Gastrocnemius medialis (tissue), 4 donors: ENCODE measurements at places on chromosomes 3 and 15.
A peak's percentile ranks its signal among the peaks of the same experiment; 100 is the strongest.

DNA sequence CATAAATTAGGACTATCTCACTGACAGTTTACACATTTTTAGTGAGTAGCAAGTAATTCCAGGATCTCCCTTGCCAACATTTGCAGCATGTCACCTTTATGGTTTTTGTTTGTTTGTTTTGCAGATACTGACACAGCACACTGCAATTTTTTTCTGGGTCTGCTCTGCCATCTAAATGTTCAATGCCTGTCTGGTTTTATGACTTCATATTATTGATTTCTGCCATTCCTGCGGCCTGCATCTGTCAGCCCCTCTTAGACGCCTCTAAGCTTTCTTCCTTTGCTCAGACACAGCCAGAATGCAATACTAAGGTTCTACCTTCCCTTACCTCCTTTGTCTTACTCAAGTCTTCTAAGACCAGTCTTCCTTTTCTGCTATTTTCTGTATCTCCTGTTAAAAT, 321.2 kb upstream of the AZI2 start:
- H3K4me1 ChIP-seq, result peaks cover 22% of the 10 kb centered on the region
- no peaks in the 10 kb centered on the region for H3K27me3 ChIP-seq
- no peak overlapping the region for H3K27ac ChIP-seq
- H3K4me3 ChIP-seq, result no peak overlapping the region

- no peak for DNase-seq
- H3K36me3 ChIP-seq, result no peaks in the 10 kb centered on the region
- no peak overlapping the region for H3K4me3 ChIP-seq
- H3K4me1 ChIP-seq, result no peaks in the 10 kb centered on the region
- no peaks in the 10 kb centered on the region for H3K27me3 ChIP-seq
- H3K27ac ChIP-seq, result no peak overlapping the region
Measured at GRCh38 chr3:79368403-79368802, 399.4 kb downstream of the ROBO1 start.

DNA sequence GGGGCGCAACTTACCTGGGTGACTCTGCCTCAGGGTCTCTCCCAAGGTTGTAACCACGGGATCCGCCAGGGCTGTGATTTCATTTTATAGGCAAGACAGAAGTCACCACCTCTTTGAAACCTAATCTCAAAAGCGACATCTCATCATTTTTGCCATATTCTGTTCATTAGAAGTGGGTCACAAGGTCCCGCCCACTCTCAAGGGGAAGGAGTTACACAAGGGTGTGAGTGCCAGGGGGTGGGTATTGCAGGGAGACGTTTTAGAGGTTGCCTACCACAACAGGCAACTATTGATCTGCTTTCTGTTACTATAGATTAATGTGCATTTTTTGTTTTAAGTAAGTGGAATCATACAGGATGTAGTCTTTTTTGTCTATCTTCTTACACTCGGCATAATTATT, 56.6 kb upstream of the ADPGK start:
- H3K4me1 ChIP-seq, result peaks cover 51% of the 10 kb centered on the region
- no peak overlapping the region for H3K27ac ChIP-seq
- H3K27me3 ChIP-seq, result no peaks in the 10 kb centered on the region
- no peak for DNase-seq
- H3K36me3 ChIP-seq, result no peaks in the 10 kb centered on the region

DNA sequence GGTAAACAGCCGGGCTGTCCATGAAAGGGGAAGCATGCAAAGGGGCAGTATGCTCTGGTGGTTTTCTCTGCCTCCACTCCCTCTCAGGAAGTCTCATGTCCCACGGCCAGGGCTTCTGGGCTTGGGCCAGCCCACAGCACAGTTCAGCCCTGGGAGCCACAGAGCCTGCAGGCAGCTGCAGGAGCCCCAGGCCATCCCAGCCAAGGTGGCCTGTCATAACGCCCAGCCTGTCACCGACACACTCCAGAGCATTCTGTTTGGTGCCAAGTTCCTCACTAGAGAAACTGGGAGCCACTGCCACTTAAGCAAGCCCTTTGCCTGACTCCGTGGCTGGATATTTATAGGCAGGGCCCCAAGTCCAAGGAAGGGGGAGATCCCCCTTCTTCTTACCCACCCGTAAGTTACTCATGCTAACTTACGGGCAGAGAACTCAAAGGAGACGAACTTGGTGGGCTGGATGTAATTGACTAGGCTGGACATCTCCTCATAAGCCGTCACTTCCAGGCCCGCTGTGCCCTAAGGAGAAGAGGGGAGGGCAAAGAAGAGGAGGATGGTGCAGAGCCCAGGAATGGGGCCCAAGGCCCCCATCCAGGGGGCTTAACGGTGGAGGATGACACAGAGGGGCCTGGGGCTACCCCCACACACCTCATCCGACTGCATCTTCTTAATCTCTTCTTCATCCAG, 11.7 kb downstream of the PLCB2 start:
- no peak overlapping the region for H3K27ac ChIP-seq
- no peak overlapping the region for H3K4me3 ChIP-seq
- no peak for DNase-seq
- no peaks in the 10 kb centered on the region for H3K36me3 ChIP-seq
- H3K27me3 ChIP-seq, result no peaks in the 10 kb centered on the region

DNA sequence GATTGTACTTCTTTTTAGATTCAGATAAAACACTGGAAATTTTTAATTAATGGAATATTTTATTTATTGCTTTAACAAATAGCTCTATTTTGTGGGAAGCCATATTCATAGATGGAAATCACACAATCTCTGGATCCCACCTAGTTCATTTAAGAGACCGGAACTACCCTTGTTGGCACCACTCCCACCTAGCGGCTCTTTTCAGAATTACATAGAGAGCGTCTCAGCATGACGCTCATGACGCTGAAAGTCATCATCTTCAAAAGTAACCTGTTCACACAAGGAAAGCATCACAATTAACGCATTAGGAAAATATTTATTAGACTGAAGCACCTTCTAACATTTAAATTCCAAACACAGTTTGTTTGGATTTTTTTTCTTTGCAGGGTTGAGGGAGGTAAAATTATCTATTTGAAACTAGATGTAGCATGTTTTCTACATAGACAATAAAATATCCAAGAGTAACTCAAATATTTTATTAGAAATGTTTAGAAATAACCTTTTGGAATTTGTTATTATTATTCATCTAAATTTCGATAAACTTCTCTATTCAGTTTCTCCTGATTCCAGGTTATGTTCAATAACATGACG, 214.9 kb upstream of the ARRDC4 start:
- no peaks in the 10 kb centered on the region for H3K4me1 ChIP-seq
- no peaks in the 10 kb centered on the region for H3K27me3 ChIP-seq
- no peak overlapping the region for H3K4me3 ChIP-seq
- H3K36me3 ChIP-seq, result no peaks in the 10 kb centered on the region
- no peak for DNase-seq
- H3K27ac ChIP-seq, result no peak overlapping the region

DNA sequence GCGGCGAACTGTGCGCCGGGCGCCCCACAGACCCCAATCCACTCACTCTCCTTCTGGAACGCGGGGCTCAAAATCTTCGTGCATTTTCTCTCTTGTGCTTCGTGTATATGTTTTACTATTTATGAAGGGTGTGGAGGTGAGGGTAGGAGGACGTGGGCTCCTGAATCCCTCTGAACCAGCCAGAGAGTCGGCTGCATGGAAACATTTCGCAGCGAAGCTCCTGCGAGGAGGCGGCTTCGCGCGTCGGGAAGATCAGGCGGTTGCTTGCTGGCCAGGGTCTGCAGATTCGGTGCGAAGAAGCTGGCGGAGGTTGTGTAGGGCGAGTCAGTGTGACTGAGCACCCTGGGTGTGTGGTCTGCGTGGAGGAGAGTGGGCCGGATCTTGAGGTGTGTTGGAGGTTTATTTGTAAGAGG, 1.1 kb downstream of the CNTN4 start:
- no peaks in the 10 kb centered on the region for H3K4me1 ChIP-seq
- peak overlapping the region; percentile 47 for H3K4me3 ChIP-seq
- no peak for DNase-seq
- no peaks in the 10 kb centered on the region for H3K36me3 ChIP-seq

- no peak overlapping the region for H3K27ac ChIP-seq
- H3K4me1 ChIP-seq, result no peaks in the 10 kb centered on the region
- H3K27me3 ChIP-seq, result peaks cover 9% of the 10 kb centered on the region
Measured at GRCh38 chr3:10746001-10746400, 70.0 kb upstream of the SLC6A11 start.

DNA sequence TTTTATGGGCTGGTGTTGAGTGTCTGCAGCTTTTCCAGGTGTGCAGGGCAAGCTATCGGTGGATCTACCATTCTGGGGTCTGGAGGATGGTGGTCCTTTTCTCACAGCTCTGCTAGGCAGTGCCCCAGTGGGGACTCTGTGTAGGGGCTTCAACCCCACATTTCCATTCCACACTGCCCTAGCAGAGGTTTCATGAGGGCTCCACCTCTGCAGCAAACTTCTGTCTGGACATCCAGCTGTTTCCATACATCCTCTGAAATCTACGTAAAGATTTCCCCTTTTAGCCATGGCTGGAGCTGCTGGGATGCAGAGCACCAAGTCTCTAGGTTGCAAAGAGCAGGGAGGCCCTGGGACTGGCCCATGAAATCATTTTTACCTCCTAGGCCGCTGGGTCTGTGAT, 11.6 kb downstream of the RFX7 start:
- peaks cover 19% of the 10 kb centered on the region for H3K4me1 ChIP-seq
- no peaks in the 10 kb centered on the region for H3K27me3 ChIP-seq
- no peak overlapping the region for H3K4me3 ChIP-seq

GRCh38 chr3:101171681-101172191, 148.6 kb downstream of the IMPG2 start:
- no peaks in the 10 kb centered on the region for H3K27me3 ChIP-seq
- no peaks in the 10 kb centered on the region for H3K36me3 ChIP-seq
- H3K27ac ChIP-seq, result no peak overlapping the region
- H3K4me1 ChIP-seq, result no peaks in the 10 kb centered on the region

GRCh38 chr3:177212278-177212610, 15.0 kb upstream of the TBL1XR1 start:
- H3K27me3 ChIP-seq, result no peaks in the 10 kb centered on the region
- H3K27ac ChIP-seq, result no peak overlapping the region
- DNase-seq, result no peak
- no peaks in the 10 kb centered on the region for H3K36me3 ChIP-seq
- H3K4me1 ChIP-seq, result no peaks in the 10 kb centered on the region

DNA sequence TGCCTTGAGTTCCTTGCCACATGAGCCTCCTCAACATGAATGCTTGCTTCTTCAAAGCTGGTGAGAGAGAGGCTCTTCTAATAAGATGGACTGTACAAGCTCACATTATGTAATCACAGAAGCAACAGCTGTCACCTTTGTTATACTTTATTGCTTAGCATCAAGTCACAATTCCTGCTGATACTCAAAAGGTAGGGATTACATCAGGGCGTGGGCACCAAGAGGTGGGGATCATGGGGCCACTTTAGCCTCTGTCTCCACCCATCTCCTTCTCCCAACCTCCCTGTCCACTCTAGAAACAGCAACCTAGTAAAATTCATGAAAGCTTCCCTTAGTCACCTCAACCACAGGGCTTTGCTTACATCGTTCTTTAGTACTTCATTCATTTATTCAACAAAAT, 95.9 kb downstream of the FAM43A start:
- DNase-seq, result no peak
- no peak overlapping the region for H3K27ac ChIP-seq
- H3K4me3 ChIP-seq, result no peak overlapping the region
- H3K27me3 ChIP-seq, result no peaks in the 10 kb centered on the region
- no peaks in the 10 kb centered on the region for H3K36me3 ChIP-seq

DNA sequence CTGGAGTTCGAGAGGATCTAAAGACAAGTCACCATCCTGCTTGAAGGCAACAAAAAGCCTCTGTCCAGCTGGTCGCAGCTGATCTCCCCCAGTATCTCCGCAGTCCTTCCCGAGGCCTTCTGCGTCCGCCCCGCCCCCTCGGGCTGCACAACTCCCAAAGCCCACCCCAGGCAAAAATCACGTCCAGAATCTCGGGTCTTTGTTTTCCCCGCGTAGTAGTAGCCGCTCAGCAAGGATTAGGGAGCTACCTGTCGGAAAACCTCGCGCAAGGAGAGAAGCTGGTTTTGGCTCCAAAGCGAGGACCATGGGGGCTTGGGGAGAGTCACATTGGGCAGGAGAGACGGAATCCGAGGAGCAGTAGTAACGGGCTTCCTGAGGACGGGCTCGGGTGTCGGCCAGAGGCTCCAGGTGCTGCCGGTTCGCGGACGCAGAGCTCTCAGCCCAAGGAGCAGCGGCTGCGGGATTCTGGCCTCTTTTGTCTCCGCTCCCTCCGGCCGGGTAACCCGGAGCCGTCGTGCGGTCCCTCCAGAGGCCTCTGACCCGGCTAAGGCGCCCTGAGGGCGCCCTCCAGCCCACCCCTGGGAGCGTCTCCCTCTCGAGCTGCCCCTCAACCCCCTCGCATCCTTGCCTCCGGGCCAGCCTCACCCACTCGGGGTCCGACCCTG, 401 bp downstream of the ZSCAN29 start:
- H3K4me3 ChIP-seq, result peak overlapping the region; percentile 97
- H3K27ac ChIP-seq, result peak overlapping the region; percentile 83
- peaks cover 26% of the 10 kb centered on the region for H3K4me1 ChIP-seq
- peaks cover 35% of the 10 kb centered on the region for H3K36me3 ChIP-seq
- peak; percentile 2 for DNase-seq

GRCh38 chr3:44555723-44556122, 730 bp downstream of the ZKSCAN7 start:
- H3K27me3 ChIP-seq, result peaks cover 3% of the 10 kb centered on the region
- peaks cover 8% of the 10 kb centered on the region for H3K4me1 ChIP-seq
- no peak for DNase-seq
- no peak overlapping the region for H3K27ac ChIP-seq
- H3K4me3 ChIP-seq, result peak overlapping the region; percentile 65

GRCh38 chr3:81442758-81443456, 318.5 kb downstream of the GBE1 start:
- H3K36me3 ChIP-seq, result no peaks in the 10 kb centered on the region
- H3K4me3 ChIP-seq, result no peak overlapping the region
- no peaks in the 10 kb centered on the region for H3K4me1 ChIP-seq
- H3K27me3 ChIP-seq, result no peaks in the 10 kb centered on the region

DNA sequence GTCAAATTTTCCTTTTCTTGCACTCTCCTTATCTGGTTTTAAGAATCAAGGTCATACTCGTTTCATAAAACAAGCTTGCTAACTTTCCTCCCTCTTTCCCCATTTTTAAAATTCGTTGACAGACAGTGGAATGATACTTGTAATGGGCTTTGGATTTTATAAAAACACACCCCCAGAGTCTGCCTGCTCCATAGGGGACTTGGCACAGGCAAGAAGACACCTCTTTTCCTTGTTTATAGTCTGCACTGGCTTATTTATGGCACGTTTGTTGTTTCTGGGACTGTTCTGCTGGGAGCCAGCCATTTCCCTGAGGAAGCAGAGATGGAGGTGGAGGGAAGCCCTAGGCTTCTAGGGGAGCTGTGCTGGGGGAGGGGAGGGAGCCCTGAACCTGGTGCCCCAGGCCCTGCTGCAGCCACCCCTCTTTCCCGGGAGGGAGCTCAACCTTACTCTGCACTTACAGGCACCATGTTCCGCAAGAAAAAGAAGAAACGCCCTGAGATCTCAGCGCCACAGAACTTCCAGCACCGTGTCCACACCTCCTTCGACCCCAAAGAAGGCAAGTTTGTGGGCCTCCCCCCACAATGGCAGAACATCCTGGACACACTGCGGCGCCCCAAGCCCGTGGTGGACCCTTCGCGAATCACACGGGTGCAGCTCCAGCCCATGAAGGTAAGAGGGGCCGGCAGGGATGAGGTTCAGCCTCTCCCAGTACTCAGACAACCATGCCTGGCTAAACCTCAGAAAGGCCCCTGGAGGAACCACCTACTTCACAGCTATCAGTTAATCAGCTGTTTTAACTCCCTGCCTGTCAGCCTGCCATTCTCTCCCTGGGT, 18.3 kb downstream of the ANKRD63 start:
- H3K4me3 ChIP-seq, result no peak overlapping the region
- DNase-seq, result no peak
- no peaks in the 10 kb centered on the region for H3K27me3 ChIP-seq
- no peak overlapping the region for H3K27ac ChIP-seq
- no peaks in the 10 kb centered on the region for H3K36me3 ChIP-seq
- no peaks in the 10 kb centered on the region for H3K4me1 ChIP-seq
